ENCODE measurements at places on chromosomes 1 and 21.

- no peak for DNase-seq
Measured at GRCh38 chr1:111483876-111484275, 10.1 kb downstream of the C1orf162 start.

DNA sequence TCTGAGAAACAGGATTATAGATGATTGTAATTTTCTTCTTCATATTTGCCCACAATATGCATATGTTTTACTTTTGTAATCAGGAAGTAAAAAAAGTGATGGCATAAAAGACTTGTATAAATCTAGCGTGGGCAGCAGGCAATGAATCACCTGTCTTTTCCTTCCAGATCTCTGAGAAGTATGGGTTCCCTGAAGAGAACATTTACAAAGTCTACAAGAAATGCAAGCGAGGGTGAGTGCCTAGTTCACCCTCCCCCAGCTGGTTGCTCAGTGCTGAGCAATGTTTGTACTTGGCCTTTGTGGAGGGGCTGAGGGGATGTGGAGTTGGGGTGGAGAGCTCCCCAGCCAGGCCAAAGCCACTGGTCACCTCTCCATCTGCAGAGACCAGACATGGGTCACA, 30.7 kb downstream of the GRHL3 start:
- no peak for DNase-seq

DNA sequence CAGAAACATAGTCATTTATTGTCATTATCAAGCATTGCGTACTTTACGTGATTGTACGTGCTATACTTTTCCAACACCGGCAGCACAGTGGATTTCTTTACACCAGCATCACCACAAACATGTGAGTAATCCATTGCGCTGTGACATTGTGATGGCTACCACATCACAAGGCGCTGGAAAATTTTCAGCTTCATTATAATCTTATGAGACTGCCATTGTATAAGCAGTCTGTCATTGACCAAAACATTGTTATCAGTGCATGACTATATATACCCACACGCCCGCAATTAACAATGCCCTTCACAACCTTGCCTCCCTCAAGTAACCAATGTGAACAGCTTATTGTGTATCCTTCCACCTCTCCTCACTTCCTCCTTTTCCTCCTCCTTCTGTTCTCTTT, 137.6 kb downstream of the ZZZ3 start:
- DNase-seq: no peak

DNA sequence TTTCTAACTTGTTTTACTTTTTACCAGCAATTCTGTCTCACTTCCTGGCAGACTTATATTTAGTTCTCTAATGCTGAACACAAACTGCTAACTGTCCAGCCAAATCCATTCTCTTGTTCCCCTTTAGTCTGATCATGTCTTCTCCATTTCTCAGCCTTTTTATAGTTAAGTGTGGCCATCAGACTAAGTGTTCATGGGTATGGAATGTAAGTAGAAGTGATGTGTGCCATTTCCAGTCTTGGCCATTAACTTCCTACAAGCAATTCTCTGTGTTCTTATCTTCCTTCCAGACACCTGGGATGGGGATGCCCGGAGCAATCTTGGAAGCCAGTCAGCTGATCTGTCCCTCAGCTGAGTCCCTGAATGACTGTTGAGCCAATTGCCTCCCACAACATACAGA, 165.8 kb downstream of the ST6GALNAC3 start:
- DNase-seq: no peak

DNA sequence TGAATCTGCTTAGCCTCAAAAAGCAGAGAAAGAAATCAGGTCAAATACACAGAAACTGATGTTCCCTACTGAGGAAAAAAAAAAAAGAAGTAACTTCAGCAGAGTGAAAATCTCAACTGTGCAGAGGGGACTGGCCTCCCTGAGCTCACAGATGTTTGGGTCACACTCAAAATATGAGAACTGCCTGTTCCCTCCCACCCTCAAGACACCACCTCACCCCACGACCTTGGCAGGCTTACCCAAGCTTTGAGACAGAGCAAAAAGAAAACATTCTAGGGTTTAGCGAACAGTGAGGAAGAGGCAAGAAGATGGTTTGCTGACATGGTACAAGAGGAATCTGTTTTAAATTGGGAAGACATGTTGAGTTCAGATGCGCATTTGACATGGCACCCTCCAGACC, 48.8 kb downstream of the NID1 start:
- DNase-seq: no peak

All from NCI-H2081 treated with DMSO at 0.1 percent for 48 hours (cell line).